ENCODE measurements at places on chromosomes 3 and 15.

GRCh38 chr3:133862161-133862560 is 33.5 kb downstream of the RAB6B start:
- DNase-seq: no peak

GRCh38 chr3:109643590-109643989 is 306.2 kb upstream of the DPPA4 start:
- DNase-seq: no peak

GRCh38 chr15:77731945-77732344 is 99.2 kb upstream of the LINGO1 start:
- DNase-seq: no peak

GRCh38 chr3:61615643-61616042 is 54.3 kb downstream of the PTPRG start:
- DNase-seq: no peak

- DNase-seq: no peak
Measured at GRCh38 chr15:55549305-55549704, 38.8 kb downstream of the PYGO1 start.

- no peak for DNase-seq
Measured at GRCh38 chr3:112126511-112126911, 6.5 kb downstream of the GCSAM start.

Measured in activated T-cell treated with anti-CD3 and anti-CD28 coated beads for 24 hours (primary cell).